ENCODE measurements at places on chromosomes 3 and 15.

GRCh38 chr3:20310629-20311028 lies 124.6 kb upstream of the SGO1 start:
- no peak for DNase-seq

DNA sequence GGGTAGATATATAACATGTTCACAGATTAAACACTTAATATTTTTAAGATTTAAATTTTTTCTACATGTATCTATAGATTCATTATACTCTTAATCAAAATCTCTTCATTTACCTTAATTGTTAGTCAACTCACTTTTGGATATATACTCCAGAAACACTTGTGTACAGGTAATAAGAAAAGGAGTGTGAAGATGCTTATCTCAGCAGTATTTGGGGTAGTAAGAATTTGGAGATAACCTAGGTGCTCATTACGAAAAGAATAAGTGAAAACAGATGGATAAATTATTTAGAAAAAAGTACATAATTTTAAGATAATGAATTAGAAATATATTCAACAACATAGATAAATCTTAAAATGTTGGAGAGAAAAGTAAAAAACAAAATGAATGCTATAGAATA lies 226.5 kb upstream of the PLSCR5 start:
- no peak for DNase-seq

DNA sequence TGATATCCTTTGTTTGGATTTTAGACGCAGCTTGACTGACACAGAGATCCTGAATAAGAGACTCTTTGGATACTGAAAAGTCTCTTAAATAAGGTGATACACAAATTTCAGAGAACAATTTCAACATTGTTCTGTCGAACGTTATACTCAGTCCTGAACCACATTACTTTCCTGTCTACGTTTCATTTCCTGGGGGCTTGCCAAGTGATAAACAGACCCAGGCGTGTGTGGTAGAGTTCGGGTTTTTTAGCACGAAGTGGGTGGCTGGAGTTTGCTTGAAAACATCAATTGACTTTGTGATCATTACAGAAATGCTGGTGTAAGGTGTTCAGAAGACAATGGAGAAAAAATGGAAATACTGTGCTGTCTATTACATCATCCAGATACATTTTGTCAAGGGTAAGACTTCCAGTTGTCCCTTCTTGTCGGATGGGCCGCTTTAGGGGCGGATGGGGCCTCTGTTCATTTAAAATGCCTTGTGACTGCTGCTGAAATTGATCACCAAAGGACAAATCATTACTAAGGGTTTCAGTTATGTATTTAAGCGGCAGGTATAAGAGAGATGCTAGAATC lies at the start of gene CD96:
TSS of gene CD96 (plus strand) at position 287 of the 573 bp plus-strand sequence. CDS start at position 339, 52 bp downstream.
- peak; percentile 44 for DNase-seq

DNA sequence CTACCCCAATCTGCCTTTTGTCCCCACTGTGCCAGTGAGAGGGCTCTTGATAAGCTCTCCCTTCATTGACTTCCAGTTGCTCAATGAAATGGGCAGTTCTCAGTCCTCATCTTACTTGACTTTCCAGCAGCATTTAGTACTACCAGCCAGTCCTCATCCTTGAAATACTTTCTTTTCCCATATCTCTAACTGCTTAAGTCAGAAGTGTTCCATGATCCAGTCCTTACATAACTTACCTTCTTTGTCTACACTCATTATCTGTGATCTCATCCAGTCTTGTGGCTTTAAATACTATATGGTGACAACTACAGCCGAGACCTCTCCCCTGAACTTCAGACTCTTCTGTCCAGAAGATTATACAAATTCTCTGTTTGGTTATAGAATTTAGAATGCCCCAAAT lies 28.7 kb downstream of the RARRES1 start:
- no peak for DNase-seq

DNA sequence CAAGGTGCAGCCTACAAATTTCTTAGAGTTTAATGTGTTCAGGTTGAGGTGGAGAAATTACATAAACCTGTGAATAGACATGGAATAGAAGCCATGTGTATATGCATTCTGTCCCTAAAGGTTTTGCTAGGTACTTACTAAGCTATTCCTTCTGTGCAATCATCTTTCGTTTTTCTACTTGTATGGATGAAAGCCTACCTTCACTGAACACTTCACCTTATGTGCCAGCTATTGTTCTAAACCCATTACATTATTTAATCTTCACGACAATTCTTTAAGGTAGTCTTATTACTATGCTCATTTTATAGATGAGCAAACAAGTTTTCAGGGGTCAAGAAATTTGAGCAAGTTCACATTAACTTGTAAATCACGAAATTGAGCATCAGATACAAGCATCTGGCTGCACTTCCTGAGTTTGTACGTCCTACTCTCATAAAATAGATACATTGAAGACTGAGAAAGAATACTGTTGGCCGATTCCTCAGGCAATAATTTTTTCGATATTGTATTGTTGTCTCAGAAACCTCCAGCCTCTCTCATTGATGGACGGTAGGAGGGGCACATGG lies 635 bp upstream of the RCN2 start:
- no peak for DNase-seq

All from brain microvascular endothelial cell (primary cell).